ENCODE measurements at places on chromosomes 6 and 20.

GRCh38 chr6:8624665-8625064 lies 189.3 kb upstream of the SLC35B3 start:
- no peak for DNase-seq

GRCh38 chr6:119542037-119542436 lies 192.5 kb upstream of the MAN1A1 start:
- DNase-seq, result no peak

- no peak for DNase-seq
These were observed 19.3 kb upstream of the BACH2 start for GRCh38 chr6:90315986-90316385.

GRCh38 chr6:73738367-73739028 lies 42.5 kb downstream of the CD109 start:
- no peak for DNase-seq

- no peak for DNase-seq
These were observed 32.2 kb downstream of the KIF25 start for GRCh38 chr6:168029459-168030217.

- no peak for DNase-seq
These were observed 259.4 kb upstream of the HSF2 start for GRCh38 chr6:122140031-122140430.

DNA sequence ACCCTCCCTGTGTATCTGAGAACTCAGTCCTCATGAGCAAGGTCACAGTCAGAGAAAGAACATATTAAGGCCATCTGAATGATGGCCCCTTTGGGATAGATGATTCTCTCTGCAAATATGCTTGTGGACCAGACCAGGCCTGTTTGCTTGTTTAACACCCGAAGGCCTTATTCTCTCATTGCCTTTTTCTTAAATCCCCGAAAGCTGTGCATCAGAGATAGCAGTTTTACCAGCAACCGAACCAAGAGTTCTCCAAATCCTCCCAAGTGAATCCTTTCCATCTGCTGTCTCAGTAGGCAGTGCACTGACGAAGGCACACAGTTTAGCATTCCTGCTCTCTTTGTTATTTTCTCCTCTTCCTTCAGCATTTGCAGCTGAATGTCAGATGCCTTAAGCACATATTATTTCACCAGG lies 79.8 kb downstream of the TRMT6 start:
- DNase-seq, result no peak

DNA sequence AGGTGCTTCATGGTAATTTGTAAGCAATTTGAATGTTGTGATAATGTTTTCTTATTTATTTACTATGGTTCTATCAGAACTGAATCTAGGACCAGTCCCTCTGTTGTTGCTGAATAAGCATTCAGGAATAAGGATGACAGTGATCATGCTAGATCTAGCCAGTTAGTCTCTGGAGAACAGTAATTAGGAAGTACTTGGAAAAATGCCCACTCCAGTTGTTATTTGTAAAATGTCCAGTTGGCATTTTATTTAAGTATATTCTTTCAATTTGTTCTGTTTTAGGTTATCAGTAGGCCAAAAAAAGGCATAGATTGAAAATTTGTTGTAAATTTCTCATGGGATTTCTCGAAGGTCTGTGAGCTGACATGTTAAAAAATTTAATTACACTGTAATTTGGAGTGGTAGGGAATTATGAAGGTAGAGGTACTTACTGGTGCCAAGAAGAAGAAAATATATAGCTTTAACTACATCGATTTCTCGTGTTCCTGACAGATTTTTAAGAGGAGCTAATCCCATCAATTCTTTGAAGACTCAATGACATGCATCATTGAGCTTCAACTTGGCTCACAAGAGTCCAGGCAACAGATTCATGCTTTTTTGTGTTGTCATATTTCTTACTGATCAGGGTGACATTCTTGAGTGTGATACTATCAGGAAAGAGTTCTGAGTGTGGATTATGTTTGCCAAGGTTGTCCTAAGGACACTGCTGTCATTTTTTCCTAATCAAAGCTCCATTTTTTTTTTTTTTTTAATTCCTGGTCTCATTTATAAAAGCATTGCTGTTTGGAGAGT lies 177.3 kb downstream of the CARMIL1 start:
- DNase-seq, result no peak

GRCh38 chr6:169271877-169272216 lies 18.2 kb upstream of the THBS2 start:
- DNase-seq, result no peak

DNA sequence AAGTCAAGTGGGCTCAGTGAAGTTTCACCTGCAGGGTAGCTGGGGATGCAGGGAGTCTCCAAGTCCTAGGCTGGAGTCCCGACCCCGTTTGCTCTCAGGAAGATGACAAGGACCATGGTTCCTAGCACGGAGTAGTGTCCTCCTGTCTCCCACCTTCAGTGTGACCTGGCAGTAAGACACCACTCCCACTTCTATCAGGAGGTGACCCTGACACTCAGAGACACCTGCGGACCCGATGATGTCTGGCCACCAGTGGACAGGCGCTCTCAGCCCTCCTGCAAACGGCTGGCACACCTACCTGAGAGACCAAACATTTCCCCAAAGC lies 1.1 kb downstream of the SOD2 start:
- no peak for DNase-seq

GRCh38 chr20:8020314-8021079 lies 936 bp upstream of the TMX4 start:
- DNase-seq, result no peak

DNA sequence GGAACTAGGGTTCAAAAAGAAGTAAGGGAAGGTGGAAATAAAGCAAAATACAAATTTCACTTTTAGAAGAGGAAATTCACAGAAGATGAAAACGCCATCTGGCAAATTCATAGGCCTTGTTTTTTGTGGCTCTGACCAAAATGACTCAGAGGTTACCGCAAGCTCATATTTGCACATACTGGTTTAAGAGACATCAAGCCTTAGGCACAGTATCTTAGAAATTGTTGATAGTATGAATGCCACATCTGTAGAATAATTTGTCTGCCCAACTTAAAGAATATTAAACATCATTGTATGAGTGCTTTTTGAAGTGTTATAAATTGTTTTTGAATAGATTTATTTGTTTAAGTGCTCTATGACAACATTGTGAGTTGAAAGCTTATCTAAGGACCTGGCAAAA lies 10.6 kb downstream of the TAAR1 start:
- DNase-seq, result no peak

DNA sequence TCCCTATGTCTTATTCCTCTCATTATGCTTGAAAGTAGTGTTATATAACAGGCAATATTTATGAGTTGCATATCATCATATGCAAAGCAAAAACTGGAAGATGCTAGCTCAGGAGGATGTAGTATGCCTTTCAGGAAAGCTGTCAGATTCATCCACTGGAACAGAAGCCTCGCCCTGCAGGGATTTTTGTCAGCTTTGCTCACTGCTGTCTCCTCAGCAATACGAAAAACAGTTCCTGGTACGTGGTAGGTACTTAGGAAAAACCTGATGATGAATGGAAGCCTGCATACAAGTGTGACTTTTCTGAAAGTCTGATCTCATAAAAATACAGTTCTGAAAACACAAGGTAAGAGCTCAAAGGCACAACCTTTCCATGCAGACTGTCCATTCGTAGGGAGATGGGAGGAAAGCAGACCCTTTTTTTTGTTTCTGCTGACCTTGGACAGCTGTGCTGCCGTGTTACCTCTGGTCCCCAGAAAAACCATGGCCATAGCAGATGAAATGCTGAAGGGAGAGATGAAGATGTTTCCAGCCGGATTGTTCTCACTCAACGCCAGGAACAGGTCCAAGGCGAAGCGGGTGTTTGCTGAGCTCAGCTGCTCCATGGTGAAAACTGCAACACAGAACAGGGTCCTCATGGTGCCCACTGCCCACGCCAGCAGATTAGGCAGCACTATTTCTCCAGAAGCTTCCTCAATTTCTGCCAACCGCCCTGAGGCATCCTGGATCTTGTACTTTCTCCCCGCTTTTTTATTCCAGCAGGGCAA lies 1.5 kb downstream of the SERPINB1 start:
- no peak for DNase-seq

DNA sequence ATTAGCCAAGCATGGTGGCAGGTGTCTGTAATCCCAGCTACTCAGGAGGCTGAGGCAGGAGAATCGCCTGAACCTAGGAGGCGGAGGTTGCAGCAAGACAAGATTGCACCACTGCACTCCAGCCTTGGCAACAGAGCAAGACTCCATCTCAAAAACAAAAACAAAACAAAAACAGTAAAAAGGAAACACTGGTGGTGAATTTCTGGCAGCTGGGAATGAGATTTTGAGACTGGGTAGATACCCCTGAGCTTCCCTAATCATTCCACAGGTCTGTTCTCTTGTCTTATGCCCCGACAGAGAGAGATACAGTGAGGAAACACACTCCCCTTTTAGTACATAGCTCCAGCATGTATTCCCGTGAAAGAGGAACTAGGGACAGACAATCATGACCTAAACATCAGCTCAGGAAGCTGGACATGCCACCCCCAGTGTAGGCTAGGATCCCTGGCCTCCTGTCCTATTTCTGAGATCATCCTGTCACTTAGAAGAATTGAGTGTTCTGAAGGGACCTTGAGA lies 9.6 kb downstream of the MAN1A1 start:
- no peak for DNase-seq

- DNase-seq, result no peak
These were observed 8.3 kb downstream of the WRNIP1 start for GRCh38 chr6:2773449-2773848.

- DNase-seq, result no peak
These were observed 253.8 kb downstream of the BMP7 start for GRCh38 chr20:57012691-57013090.

DNA sequence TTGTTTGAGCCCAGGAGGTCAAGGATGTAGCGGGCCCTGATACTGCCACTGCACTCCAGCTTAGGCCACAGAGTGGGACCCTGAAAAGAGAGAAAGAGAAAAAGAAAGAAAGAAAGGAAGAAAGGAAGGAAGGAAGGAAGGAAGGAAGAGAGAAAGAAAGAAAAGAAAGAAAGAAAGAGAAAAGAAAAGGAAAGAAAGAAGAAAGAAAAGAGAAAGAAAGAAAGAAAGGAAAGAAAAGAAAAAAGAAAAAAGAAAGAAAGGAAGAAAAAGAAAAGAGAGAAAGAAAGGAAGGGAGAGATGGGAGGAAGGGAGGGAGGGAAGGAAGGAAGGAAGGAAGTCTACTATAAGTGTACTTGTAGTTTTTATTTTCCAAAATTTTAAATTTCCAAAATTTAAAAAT lies 42.2 kb upstream of the AKAP12 start:
- no peak for DNase-seq

DNA sequence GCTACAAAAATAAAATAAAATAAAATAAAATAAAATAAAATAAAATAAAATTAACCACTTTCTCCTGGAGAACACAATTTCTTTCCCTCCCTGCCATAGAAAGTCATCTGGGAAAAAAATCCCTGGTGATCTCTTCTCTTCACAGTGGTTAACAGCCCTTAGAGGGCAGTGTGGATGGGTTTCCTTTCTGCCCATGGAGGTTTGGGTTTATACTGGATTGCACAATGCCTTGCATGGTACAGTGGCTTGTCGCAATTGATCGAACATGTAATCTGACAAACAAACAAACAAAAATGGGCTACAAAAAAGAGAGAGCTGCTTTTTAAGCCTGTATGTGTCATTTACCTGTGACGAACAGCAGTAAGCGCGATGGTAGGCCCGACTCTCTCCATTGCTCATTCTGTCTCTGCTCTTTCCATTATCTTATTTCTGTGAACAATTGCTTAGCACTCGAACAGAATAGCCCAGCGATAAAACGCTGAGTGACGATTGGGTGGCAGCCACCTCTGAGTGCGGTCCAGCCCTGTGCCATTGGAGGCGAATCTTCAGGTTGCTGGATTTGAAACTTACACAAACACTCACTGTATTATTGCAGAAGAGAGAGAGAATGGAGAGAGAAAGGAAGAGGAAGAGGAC lies 166.1 kb downstream of the CD83 start:
- no peak for DNase-seq

GRCh38 chr6:12203001-12203400 lies 87.2 kb upstream of the EDN1 start:
- no peak for DNase-seq

GRCh38 chr6:128657181-128657580 lies 136.8 kb upstream of the PTPRK start:
- no peak for DNase-seq

GRCh38 chr20:1450926-1451491 lies 15.6 kb downstream of the NSFL1C start:
- no peak for DNase-seq

GRCh38 chr6:80457439-80457933 lies 351.0 kb downstream of the BCKDHB start:
- DNase-seq, result no peak

DNA sequence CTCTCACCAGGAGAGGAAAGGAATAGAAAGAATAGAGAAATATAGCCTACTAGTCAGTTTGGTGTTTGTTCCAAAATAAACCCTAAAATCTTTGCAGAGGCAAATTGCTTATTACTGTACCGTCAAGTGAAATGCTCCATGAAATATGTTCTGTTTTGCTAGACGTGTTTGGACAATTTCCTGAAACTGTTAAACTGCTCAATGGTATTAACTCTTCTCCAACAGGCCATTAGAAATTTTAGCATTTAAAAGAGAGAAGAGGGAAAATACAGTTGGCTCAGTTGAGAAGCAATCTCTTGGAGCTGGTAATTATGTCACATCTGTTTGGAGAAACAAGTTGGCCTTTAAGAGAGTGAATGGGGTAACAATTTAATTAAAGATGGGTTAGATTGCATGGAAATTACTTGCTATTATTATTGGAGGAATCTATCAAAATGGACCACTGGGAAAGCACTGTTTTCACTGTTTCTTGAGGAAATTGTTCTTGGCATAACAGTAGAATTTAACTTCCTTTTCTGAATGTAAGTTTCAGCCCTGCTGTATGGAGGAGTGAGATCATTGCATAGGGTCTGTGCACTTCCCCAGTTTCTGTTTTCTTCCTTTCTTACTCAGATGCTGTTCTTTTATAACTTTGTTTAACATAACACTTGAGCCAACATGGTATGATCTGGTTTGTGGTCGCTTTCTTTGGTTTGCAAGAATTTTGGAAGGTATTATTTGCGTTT lies 373.6 kb downstream of the PLCB1 start:
- no peak for DNase-seq

- peak; percentile 82 for DNase-seq
These were observed 719 bp downstream of the HSP90AB1 start for GRCh38 chr6:44247338-44248302.

GRCh38 chr6:863831-864230 lies 170.9 kb upstream of the EXOC2 start:
- no peak for DNase-seq

- DNase-seq, result no peak
These were observed 43.7 kb upstream of the CEP162 start for GRCh38 chr6:84271061-84271716.

GRCh38 chr20:55676097-55676496 lies 329.2 kb downstream of the CBLN4 start:
- no peak for DNase-seq

DNA sequence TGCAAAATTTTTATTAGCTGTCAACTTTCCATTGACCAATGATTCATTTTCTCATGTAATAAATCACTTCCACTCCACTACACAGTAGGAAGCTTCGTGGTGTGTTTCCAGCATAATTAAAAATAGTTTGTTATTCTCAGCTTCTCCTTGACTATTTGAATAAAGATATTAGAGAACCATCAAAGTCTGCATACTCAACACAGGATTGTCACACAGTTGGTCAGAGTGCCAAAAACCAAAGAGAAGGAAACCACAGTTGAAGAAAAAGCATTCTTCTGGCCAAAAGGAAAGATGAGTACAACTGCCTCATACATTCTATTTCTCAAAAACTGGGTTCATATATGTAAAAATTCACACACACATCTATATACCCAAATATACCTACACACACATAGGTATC lies 455.1 kb upstream of the HSF2 start:
- no peak for DNase-seq

Measured in stimulated activated CD8-positive, alpha-beta memory T cell treated with anti-CD3 and anti-CD28 coated beads, Interleukin-15, amount 100 ng/mL, for 48 hours (primary cell).